MG63 (cell line): ENCODE measurements at places on chromosomes 7 and 10. TPM values are rescaled to one million over a fixed set of nuclear protein-coding genes. Genes with fewer than 3 reads are reported as not detected.

CLCN1 gene
- total RNA-seq: not detected in 2 replicates

HILPDA gene
- 7.6 and 10.0 TPM in 2 replicates for total RNA-seq

FAM25A gene
- 12.0 TPM in 1 of 2 replicates, not detected in the other for total RNA-seq

GUSB gene
- 27.0 and 29.2 TPM in 2 replicates for total RNA-seq

MOGAT3 gene
- total RNA-seq: not detected in 2 replicates

METTL27 gene
- not detected in 2 replicates for total RNA-seq

SPDYE3 gene
- not detected in 2 replicates for total RNA-seq

GDF2 gene
- not detected in 2 replicates for total RNA-seq

NYAP1 gene
- total RNA-seq: not detected in 2 replicates

OR6B1 gene
- total RNA-seq: not detected in 2 replicates

ARF5 gene
- total RNA-seq: 187 and 266 TPM in 2 replicates

DOCK4 gene
- 0.30 and 0.57 TPM in 2 replicates for total RNA-seq

HTR7 gene
- 6.4 and 7.6 TPM in 2 replicates for total RNA-seq

SLC13A1 gene
- total RNA-seq: not detected in 2 replicates

ALOX5 gene
- total RNA-seq: not detected in 2 replicates

CALHM3 gene
- total RNA-seq: not detected in 2 replicates

DNAJC12 gene
- 0.69 TPM in 1 of 2 replicates, not detected in the other for total RNA-seq

YKT6 gene
- 121 and 140 TPM in 2 replicates for total RNA-seq

GPR26 gene
- total RNA-seq: not detected in 2 replicates

UPP1 gene
- 4.9 and 6.2 TPM in 2 replicates for total RNA-seq

GPER1 gene
- 2.2 and 2.8 TPM in 2 replicates for total RNA-seq
